Fibroblast of upper back skin (primary cell): ENCODE measurements at places on chromosomes 3 and 15.

DNA sequence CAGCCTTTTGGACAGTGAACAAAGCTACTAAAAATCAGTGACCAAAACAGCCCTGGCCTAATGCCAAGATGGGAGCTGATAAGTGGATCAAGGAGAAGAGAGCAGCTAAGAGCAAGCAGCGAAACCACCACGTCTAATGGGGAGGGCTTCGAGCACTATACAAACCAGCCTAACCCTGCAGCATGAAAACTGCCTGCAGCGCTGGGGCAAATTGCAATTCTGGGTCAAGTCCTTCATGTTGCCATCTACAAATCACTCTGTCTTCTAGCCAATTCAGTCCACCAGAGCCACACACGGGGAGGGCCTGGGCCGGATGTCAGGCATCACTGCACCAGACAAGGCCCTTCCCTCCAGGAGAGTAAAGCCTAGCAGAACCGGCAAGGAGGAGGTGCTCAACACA lies 30.5 kb upstream of the SPATA12 start:
- DNase-seq, result no peak

DNA sequence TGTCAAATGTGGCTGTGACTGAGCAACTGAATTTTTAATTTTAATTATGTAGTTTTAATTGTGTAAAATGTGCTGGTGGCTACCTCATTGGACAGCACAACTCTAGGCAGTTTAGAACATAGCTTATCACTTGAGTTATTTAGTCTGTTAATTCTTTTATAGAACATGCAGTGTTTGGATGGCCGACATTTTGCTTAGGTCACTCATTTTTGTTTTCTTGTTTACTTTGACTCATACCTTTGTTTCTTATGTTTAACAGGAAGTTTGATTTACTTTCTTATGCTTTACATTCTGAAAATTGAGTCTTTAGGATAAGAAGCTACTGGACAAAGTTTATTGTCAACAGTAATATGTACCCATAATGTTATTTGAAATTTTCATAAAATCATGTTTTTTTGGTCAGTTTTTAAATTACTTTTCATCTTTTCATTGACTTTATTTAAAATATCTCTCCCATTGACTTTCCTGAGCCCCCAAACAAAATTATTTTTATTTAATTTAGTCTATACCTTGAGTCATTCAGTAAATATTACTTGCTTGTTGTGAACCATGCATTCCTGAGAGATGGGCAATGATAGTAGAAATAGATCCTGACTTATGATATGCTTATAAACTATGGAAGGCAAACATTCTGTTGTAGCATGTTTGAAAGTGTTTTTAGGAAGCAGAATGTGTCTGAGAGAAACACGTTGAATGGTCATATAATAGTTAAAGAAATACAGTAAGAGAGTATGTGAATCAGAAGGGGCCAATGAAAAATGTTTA lies 60.6 kb downstream of the TCF12 start:
- peak; percentile 53 for DNase-seq

DNA sequence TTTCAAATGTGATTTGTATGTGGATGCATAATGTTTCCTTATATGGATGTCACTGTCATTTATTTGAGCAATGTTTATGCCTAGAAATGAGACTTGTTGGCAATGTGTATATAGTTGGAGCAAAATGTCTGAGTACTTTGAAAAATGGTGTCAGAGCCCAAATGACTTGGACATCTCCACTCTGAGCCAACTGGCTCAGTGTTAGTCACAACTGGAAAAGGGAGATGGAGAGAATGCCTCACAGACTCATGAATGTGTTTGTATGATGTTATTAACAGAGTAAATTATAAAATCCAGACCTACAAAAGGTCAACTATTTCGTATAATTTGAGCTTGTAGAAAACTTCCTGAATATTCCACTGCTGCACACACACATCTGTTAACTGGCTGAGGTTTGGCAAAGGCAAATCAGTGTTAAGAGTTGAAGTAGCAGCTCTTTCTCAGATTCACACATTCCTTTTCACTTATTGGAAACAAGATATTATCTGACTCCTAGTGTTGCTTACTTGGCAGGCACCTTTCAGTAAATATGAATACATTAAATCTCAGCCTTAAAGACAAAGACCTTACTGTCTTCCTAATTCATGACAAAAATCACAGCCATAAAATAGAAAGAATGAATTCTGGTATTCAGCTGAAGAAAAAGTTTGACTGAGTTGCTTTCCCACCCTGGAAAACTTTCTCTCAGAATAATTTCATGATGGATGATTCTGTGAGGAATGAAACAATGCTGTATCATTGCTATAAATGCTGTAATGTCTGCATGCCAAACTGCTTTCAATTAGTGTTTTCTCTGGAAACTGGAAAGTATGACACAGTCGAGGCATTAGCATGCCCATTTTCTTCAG lies 27.0 kb downstream of the ADIPOQ start:
- peak; percentile 67 for DNase-seq

DNA sequence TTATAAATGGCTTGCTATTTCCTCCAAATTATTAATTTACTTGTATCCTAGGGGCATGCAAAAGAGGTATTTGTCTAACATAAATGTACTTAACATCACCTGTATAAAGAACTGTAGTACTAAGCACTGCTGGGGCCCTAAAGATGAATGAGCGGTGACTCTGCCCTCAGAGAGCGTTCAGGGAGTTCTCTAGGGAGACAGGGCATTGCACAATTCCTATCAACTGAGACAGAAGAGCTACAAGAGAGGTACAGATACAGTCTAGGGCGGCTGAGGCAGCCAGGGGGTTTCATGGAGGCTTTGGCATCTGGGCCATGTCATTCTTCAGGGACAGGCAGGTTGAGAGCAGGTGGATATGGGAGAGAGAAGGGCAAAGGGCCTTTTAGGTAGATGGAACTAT lies 39.9 kb upstream of the PARL start:
- DNase-seq, result no peak

- DNase-seq, result no peak
Measured at GRCh38 chr3:50396502-50396901, 37.2 kb upstream of the TMEM115 start.

- DNase-seq, result no peak
Measured at GRCh38 chr15:63494408-63494807, 10.0 kb upstream of the USP3 start.

DNA sequence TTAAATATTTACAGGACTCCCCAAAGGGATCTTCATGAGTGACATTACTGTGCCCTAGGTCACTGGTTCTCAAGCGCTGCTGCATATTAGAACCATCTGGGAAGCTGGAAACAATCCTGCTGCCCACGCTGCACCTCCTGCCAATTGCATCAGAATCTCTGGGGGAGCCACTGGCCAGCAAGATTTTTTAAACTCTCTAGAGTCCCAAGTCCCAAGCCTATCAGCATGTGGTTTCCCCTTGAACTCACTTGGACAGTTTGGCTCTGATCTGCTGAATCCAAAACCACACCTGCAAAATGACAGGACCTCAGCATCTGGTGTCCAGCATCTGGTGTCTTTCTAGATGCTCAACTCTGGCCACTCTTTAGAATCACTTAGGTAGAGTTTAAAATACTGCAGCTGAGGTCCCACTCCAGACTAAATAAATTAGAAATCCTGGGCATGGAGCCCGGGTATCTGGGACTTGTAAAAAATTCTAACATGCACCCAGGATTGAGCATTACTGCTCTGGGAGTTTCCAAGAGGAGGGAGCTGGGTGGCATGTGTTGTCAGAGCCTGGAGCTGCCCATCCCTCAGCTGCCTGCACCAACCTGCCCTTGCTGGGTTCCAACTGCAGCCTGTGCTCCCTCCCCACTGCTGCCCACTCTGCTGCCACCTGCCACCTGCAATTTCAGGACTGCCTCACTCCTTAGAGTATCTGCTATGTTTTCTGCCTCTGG lies 311.3 kb downstream of the SLC9A9 start:
- DNase-seq, result peak; percentile 59

- DNase-seq, result peak; percentile 7
Measured at GRCh38 chr3:19348941-19349564, 200.7 kb downstream of the KCNH8 start.
